ENCODE measurements at places on chromosomes 1 and 21.
A peak's percentile ranks its signal among the peaks of the same experiment; 100 is the strongest.

GRCh38 chr1:177209357-177209756, 38.6 kb downstream of the BRINP2 start:
- peak; percentile 41 for DNase-seq

DNA sequence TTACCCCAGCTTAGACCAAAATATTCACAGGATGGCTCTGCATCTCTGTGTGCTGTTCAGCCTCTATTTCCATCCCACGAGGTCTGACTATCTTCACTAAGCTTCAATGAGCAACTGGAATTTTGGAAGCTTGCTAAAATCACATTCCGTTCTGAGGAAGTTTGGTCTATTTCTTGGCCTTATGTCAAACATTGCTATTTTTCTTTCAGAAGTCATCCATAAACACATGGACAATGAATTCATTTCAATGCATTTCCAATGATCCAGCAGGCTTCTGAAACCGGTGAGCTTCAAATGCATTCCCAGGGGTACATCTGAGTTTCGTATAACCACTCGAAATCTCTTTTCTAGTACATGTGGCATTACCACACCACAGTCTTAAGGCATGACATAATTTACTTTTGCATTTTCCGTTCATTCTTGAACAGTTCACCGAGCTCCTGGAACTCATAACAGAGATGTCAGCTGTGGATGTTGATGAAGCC, 294.1 kb upstream of the KAZN start:
- no peak for DNase-seq

DNA sequence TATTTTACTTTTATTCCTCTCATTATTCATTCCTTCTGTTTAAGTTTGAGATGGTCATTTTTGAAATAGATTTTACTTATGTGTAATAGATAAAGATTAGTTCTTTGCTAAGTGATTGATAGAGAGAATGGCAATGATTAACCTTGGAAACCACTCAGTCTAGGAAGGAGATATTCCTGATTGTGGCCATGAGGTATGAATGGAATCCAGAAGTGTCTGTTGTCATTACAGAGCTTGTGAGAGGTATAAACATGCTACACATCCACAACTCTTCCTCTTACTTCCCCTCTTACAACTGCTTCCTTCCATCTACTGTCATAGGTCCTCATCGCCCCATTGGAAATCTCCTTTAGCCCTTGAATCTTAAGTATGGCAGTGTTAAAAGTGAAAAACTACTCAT, 988.8 kb upstream of the B3GALT2 start:
- DNase-seq: no peak

- no peak for DNase-seq
Observed at GRCh38 chr1:18175530-18176377, 68.2 kb downstream of the IGSF21 start.

DNA sequence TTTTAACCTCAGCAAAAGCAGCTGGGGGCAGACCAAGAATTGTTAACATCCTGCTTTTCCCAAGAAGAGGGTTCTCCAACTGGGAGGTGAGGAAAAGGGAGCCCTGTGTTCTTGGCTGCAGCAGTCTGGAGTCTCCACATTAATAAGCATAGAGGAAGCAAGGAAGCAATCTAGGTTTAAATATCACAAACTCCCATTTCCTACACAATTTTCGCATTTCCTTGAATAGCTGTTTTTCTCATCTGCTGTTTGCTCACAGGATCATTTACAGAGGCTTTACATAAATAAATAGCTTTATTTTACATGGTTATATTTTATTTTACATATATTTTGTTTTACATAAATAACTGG, 124.0 kb downstream of the TRIM33 start:
- DNase-seq: no peak

DNA sequence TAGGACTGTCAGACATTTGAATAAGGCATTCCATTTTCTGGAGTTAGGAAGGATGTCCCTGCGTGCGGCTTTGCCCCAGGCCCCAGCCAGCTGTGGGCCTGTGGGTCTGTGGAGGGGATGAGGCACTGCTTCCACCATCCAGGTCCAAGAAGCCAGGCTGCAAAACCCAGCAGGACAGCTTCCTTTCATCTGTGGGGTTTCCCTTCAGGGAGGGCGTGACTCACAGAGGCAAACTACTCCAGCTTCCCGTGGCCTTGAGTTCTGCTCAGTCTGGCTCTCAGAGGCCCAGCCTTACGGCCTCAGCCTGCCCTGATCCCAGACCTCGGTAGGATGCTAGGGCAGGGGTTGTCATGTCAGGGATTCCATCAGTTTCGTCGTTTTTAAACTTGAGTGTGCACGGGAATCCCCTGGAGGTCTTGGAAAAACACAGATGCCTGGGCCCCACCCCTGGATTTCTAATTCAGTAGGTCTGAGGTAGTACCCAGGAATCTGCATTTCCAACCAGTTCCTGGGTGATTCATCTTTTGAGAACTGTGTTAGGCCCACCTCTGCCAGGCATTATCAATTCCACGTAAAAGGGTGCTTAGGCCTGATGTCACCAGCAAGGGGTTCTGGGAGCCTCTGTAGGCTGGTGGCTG, 32.3 kb upstream of the TENT5C start:
- no peak for DNase-seq

- no peak for DNase-seq
Observed at GRCh38 chr1:221462345-221462744, 279.5 kb downstream of the DUSP10 start.

DNA sequence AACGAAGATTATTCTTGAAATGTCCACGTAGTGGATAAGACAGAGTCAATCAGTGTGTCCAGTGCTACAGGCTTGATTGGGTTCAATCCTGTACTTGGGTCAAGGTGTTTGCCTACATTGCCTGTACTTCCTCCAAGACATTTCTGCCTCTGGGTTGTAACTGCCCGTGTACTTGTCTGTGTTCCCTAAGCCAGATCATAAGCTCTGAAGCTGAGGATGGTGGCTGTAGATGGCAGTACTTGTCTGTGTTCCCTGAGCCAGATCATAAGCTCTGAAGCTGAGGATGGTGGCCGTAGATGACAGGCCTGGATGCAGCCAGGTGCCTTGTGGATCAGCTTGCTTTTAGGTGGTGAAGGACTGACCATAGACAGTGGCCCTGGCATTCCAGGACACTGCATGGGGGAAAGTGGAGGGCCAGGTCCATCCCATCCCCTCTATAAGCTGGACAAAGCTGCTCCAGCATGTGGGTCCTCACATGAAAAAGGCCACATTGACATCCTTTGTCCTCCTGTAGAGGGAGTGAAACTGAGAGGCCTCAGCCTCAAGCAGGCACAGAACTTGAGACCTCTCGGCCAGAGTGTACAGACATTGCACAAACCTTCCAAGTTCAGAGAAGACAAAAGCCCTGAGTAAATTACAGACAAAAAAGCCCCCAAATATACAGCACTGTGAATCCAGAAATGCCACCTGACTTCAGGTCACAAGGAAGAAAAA, 2.0 kb upstream of the SRM start:
- no peak for DNase-seq

- no peak for DNase-seq
Observed at GRCh38 chr1:16250524-16251251, 13.7 kb upstream of the CPLANE2 start.

- DNase-seq: no peak
Observed at GRCh38 chr1:44596511-44596910, 77.8 kb downstream of the TMEM53 start.

GRCh38 chr1:228463559-228464455, 23.4 kb upstream of the RNF187 start:
- DNase-seq: no peak

DNA sequence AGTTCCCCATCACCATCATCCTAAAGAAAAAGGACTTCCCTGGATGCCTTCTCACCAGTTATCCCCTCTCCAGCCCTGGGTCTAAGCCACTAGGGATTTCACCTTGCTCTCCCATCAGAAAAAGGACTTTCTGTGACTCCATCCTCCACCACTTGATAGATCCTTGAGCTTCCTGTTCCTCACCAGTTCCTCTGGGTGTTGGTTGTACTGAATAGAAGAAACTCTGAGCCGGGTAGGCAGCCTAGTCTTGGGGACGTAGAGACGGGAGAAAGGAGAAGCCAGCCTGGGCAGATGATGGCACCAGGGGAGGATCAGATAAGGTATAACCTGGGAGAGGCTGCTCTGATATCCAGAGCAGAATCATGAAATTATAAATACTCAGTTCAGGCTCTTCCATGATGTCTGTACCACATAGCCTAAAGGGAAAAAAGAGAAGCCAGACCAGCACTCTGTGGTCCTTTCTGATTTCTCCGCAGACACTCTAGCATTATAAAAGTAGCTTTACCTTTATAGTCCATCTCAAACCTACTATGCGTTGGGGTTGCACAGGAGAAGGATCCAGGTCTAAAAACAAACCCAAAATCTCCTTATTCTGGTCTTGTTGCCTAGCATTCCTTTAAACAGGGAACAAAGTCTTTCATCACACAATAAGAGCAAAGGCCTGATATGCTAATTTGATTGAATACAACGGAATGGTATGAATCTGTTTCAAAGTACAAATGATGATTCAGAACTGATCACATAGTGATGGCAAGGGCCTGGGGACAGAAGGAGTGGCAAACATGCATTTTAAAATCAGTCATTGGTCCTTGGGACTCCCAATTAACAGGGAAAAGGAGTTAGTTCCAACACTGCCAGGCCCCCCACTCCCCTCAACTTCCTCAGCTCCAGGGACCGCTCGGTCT, 1.2 kb upstream of the CD34 start:
- DNase-seq: no peak

DNA sequence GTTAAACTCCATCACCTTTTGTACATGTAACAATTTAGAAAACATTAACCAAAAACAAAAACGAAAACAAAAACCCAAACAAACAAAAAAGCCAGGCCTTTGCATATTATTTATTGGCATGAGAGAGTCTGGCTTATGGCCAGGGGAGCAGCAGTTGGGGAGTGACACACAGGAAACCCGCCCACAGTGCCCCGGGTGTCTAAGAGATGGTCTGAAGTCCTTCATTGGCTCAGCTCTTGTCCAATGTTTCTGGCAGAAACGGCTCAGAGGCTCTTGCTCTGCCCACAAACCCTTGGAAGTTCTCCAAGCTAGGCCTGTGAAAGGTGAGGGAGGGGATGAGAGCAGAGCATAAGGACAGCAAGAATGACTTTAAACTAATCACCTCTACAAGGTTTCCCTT, 131.5 kb downstream of the CNIH3 start:
- no peak for DNase-seq

Measured in NCI-H2107 (cell line).